ENCODE measurements at places on chromosomes 13 and 19.
A peak's percentile ranks its signal among the peaks of the same experiment; 100 is the strongest.

DNA sequence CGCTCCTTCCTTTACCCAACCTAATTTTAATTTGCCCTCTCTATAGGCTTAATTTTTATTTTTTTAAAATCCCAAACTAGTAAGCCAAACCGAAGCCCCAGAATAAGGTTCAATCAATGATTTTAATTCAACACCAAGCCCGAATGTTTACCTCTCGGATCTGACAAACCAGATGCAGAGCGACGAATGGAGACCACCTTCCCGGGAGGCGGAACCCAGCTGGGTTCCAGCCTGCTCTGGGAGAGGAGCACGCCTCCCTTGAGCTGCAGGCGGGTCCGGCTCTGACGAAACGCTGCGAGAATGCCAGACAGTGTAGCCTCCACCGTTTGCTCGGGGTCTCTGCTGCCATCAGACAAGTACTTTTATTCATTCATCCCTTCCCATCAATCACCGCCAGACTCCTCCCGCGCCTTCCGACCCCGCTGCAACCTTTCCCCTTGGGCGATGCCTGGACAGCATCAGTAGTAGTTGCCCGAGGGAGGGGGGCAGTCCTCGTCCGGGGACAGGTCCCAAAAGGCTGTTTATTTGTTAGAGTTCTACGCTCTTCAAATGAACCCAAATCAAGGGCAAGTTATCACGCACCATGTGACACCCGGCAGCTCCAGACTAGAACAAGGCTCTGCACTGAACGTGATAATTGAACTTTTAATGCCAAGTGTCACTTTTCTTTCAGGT, 752 bp upstream of the EDNRB start:
- DNase-seq: no peak

GRCh38 chr13:106477303-106477702, 58.2 kb downstream of the EFNB2 start:
- DNase-seq: no peak

GRCh38 chr13:34750078-34750931, 191.8 kb upstream of the NBEA start:
- no peak for DNase-seq

DNA sequence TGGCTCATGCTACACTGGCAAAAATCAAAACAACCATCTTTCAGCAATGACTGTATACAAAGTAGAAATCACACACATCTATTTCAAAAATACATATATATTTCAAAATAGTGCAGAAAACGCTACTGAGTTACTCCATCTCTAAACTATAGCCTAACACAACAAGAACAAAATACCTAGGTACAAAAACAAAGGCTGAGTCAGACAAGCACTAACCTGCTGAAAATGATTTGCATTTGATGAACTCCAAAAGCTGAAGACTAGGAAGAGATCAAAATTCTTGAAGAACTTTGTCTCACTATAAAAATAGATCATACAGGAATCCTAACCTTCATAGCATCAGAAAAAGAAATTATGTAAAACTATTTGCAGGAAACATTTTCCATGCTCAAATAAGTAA, 381.6 kb downstream of the EFNB2 start:
- DNase-seq: no peak

DNA sequence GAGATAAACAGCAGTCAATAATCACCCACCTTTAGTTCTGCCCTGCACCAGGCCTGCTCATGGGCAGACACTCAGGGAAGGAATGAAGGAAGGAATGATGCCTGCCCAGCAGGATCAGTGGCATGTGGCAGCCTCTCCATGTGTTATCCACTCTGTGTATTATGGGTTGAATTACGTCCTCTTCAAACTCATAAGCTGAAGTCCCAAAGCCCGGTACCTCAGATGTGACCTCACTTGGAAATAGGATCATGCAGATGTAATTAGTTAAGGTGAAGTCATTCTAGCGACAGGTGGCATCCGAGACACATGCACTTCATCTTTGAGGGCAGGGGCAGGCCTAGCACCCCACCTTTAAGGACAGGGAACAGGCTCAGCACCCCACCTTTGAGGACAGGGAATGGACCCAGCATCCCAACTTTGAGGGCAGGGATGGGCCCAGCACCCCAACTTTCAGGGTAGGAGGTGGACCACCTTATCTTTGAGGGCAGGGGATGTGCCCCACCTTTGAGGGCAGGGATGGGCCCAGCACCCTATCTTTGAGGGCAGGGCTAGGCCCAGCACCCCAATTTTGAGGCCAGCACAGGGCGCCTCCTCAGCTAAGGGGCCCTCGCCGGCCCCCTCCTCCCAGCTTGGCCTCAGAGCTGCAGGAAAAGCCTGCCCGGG, 127.6 kb downstream of the URI1 start:
- no peak for DNase-seq

DNA sequence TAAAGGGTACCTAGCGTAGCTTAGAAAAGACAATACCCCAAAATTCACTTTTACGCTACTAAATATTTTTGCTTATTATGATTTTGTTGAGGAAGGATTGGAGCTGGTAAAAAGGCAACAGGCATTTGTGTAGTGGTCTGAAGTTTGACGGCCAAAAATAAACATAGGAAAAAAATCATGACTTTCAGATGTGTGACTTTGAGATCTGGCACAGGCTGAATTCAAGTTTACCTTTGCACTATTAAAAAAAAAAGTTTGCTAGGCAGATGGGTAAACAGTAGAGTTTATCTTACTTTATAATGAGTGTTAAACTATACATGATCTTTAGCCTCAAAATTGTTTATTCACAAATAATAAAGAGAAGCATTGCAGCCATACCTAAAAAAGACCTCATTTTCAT, 24.3 kb upstream of the INTS6 start:
- no peak for DNase-seq

DNA sequence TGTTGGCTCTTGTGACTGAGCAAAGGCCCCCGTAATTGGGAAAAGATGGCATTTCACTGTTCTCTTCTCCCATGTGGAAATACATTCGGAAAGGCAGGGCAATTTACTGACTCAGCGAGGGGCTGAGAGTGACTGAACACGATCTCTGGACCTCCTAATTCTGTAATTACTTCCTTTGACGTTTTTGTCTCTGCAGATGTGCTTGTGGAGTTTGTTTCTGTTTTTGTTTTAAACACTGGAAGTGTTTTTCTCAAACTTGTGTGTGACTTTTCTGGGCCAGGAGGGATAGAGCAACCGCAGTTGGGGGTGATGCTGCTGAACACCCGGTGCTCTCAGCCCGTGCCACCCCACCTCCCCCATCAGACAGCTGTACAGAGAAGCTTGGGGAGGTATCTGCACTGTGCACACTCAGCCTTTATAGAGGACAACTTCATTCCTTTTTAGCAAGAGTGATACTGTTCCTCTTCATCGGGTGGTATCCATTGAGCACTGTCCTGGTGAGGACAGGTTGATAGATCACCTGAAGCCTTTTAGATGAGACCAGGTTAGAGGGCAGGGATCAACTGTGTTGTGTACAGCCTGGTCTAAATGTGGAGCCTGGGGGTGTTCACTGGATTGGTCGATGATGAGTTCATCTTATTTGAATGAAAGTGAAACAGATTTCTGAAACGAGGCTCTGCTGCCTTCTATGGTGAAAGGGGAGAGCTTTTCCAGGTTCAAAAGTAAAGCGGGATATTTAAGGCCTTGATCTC, 117.4 kb downstream of the ESD start:
- no peak for DNase-seq

- no peak for DNase-seq
These were observed 1636.1 kb downstream of the SLITRK5 start for GRCh38 chr13:89307278-89307677.

DNA sequence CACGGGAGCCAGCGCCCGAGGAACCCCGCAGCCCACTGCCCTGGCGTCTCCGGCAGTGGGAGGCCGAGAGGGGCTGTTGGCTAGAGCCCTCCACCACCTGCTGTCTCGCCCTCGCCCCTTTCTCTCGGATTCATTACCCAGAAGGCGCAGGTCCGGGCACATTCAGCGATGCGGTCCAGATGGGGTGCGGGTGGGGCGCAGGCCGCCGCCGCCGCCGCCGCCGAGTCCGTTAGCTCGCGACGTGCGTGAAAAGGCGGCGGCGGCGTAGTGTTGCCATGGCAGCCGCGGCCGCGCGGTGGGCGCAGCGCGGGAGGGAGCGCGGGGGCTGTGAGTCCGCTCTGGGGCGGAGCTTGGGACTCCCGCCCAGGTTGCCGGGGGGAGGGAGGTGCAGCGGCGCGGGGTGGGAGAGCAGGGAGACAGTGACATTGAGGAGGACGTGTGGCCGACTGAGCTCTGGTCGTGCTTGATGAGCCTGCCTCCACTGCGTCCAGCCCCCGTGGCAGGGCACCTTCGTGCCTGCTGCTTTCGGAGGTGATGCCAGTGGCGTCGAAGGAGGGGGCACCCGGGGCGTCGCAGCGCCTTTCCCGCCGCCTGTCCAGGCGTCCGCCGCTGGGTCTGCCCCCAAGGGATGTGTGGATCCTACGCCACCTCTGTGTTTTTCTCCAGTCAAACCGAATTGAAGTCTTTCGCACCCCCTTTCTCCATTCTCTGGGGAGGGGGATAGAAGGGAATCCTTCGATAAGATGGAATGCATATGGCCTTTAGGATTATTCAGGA, at the start of gene KATNAL1:
Gene KATNAL1 (minus strand): TSS at position 358 of the 777 bp plus-strand sequence. CDS start 23,774 bp downstream, outside the sequence.
- peak; percentile 88 for DNase-seq

DNA sequence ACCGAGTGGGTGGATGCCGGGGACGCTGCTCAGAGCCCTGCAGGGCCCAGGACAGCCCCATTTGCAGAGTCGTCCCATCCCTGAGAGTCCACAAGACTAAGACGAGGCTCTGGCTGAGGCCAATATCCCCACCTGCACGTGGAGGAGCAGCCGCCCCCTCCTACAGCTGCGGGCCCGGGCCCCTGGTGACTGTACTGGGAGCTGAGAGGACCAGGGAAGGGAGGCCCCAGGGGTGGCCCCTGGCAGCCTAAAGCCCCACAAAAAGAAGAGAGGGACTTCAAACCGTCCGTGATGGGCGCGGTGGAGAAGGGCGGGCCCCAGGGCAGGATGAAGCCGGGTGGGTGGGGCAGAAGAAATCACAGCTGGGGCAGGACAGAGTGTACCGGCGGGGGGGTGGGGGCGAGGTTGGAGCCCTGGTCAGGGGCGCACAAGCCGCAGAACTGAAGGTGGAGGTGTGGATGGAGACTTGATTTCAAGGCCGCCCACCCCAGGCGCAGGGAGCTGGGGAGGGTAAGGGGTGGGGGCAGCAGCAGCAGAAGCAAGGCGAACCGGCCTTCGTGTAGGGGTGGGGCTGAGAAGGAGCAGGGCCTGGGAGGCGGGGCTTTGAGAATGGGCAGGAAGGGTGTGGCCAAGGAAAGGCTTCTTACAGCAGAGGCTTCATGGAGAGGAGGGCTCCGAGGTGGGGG, 12.9 kb downstream of the CFD start:
- DNase-seq: no peak

GRCh38 chr13:110616103-110617101, 1.1 kb downstream of the NAXD start:
- DNase-seq: peak; percentile 38

DNA sequence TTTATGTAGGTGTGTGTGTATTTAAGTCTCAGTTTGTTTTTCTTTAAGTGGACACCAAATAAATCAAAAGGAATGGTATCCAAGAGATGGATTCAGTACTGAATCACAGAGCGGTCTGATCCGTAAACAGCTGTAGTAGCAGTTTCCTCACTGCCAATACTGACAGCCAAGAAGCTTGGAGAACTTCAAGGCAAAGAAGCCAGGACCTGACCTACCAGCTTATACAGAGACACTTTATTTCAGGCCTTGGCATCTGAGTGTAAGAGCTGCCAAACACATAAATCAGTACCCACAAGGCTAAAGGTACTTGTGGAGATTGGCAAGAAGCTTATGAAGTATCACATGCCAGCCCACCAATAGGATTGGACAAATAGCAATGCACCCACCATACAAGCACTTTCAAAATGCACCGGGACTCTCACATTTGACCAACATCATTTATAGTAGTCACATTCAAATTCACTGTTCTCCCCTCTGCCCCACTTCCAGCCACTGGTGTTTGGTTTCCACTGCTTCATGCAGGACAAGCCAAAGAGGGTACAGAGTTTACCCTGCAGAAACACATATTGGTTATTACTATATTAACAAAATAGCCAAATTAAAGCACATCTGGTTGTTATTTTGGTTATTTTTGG, 357.9 kb downstream of the KLF12 start:
- DNase-seq: no peak

GRCh38 chr13:44243198-44243857, 130.3 kb upstream of the SERP2 start:
- DNase-seq: no peak

- no peak for DNase-seq
These were observed 3.5 kb upstream of the ZNF428 start for GRCh38 chr19:43622956-43623355.

- DNase-seq: no peak
These were observed 615.5 kb downstream of the FGF9 start for GRCh38 chr13:22286338-22286737.

DNA sequence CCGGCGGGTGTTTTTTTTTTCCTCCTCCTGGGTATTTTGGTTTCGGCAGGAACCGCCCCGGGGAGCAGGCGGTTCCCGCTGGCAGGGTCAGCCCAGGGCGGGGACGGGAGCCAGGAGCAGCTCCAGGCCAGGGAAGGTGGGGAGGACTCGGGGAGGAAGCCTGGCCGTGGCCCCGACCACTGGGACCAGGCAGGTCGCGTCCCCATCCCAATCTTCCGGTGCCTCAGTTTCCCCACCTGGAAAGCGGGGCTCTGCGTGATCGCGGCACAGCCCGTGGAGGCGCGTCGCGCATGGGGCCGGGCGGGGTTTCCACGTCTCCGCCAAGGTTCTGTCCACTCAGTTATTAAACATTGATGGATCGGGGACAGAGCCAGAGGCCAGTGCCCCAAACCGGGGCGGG, 34.8 kb downstream of the IL12RB1 start:
- DNase-seq: peak; percentile 90

DNA sequence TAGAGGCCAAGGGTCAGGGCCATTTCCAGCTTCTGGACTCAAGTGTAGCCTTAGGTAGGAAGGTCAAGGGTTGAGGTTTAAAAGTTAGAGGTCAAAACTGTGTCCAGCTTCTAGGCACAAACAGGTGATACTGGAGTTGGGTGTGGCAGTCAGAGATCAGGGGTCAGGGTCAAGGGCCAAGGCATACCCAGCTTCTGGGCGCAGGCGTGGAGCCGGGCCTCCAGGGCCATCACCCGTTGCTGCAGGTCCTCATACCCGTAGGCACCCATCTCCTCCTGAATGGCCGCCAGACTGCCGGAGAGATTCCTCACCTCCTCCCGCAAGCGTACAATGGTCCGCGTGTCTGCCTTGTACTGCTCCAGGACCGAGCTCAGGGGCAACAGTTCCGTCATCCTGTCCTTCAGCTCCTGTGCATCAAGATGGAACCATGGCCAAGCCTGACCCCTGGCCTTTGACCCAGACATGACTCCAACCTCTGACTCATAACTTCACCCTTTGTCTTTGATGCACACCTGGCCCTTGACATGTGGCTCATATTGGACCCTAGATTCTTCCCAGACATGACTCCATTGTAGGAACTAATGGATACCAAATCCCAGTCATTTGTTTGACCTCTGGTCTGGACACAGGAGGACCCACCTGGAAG, 22.1 kb downstream of the PIN1 start:
- DNase-seq: no peak

DNA sequence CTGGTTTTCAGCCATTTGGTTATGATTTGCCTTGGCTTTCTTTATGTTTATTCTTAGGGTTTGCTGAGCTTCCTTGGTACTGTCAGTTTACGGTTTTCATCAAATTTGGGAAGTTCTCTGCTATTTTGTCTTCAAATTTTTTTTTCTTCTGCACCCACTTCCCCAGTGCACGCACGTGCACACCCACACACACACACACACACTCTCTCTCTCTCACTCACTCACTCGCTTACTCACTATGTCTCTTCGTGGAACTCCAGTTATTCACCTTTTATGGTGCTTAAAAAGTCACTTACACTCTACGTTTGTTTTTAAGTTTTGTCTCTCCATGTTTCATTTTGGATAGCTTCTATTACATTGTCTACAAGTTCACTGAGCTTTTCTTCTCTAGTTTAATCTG, 7.1 kb downstream of the AKAP11 start:
- DNase-seq: no peak

GRCh38 chr13:27794368-27794691, 2.0 kb downstream of the GSX1 start:
- DNase-seq: no peak

Data from tibial artery (tissue), 4 donors.